ENCODE measurements at places on chromosomes 12 and 14. TPM values are rescaled to one million over a fixed set of nuclear protein-coding genes. Genes with fewer than 3 reads are reported as not detected.

The TEX22 gene
- 0.37 TPM for total RNA-seq

The MIP gene
- total RNA-seq, result not detected

The LMO3 gene
- 10.8 TPM for total RNA-seq

The CDKN1B gene
- 32.5 TPM for total RNA-seq

The SCARB1 gene
- total RNA-seq, result 10.8 TPM

The KLRC2 gene
- not detected for total RNA-seq

The GLIPR1L2 gene
- 0.71 TPM for total RNA-seq

The KCNA1 gene
- not detected for total RNA-seq

Measured in smooth muscle cell of bladder (primary cell).